Thymus (tissue), 14 donors: ENCODE measurements at places on chromosomes 3 and 15.

GRCh38 chr15:33419701-33420100, 108.9 kb downstream of the RYR3 start:
- no peak for DNase-seq

DNA sequence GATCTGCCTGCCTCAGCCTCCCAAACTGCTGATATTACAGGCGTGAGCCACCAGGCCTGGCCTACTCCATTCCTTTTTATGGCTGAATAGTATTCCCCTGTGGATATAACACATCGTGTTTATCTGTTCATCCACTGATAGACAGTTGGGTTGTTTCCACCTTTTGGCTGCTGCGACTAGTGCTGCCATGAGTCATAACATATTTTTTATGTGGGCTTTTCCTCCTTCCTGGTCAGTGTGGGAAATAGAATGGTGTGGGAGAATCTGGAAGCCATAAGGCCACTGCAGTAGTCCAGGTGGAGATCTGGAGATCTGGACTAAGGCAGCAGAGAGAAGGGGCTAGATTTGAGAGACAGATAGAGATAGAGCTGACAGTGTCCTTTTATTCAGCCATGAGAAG, 16.2 kb downstream of the LCMT2 start:
- no peak for DNase-seq

DNA sequence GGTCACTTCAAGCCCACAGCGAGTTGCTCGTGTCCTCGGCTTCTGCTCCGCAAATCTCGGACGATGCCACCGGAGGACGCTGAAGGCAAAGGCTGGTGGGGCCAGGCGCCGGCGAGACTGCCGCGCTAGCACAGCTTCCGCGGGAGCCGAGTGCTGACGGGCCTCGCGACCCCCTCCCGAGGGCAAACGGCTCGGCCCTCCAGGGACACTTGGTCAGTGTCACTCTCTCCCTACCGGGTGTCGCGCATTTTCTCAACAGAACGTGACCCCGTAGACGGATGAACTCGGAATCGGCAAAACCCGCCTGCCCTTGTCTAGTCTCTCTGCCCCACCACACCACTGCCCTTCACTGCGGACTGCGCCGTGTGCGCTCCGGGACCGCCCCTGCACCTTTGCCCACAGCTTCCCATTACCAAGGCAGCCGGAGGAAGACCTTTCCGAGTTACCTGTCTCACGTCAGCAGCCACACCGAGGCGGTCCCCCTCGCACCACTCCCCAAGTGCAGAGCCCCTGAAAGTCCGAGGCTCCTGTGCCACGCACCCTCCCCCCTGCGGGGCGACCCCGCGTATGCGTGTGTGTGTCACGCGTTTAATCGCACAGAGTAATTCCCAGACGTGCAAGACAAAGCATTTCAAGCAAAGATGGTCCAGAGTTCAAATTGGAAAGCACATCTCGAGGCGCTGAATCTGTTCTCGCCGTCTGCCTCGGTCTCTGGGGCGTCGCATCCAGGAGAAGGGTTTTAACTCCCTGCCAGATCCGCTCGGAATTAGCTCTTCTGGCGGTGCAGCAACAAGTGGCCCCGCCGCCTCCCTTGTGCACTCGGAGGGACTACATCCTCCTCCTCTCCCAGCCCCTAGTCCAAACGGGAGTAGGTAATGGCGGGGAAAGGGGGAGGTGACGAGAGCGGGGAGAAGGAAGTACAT, 245.0 kb upstream of the TOPAZ1 start:
- DNase-seq, result no peak

DNA sequence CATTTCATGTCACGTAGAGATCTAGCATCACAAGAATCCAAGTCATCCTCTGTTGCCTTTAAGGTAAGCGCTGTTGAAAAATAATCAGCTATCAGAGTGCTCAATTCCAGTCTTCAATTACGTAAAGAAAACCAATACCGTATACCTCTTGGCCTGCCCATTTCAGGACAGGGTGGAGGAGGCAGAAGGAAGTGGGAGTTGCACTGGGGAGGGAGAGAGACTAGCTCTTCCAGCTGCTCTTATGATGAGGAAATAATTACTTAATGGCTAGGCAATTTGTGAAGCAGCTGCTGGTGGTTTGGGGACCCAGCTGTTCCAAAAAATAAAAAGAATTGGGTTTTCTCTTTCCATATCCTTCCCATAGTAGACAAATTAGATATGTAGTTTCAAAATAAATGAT, 365.8 kb upstream of the MCTP2 start:
- no peak for DNase-seq

GRCh38 chr3:155065537-155065936, 14.6 kb upstream of the MME start:
- DNase-seq, result no peak

DNA sequence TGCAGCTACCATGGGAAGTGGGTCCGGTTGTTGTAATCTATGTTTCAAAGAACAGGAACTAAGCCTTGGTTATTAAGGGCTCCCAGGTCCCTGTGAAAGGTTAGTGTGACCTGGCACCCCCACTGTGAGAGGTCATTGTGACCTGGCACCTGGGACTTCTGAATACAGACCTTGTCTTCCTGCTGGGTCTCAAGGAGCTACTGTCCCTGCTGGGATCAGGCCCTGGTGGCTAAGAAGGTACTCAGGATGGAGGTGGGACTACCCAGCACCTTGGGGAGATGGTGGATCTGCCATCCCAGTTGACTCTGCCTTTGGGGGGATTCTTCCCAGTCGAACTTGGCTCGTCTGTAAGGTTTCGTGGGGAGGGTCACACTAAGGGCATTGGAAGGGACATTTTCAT, 10.3 kb upstream of the SLCO2A1 start:
- no peak for DNase-seq

DNA sequence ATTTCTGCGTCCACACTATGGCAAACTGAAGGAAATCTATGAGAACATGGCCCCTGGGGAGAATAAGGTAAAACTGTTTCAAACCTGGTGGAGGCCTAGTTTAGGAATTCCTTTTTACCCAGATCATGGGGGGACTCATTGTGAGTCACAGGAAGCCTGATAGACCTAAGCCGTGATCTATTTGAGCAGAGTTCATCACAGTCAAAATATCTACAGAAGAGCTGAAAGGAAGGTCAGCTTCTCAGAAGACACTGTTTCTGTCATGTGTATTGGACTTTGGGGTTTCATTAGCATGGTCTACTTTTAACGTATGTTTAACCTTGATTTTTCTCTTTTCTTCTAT, 1.3 kb downstream of the PSMD2 start:
- DNase-seq, result no peak

- DNase-seq, result no peak
Observed at GRCh38 chr3:172454180-172454579, 5.9 kb upstream of the GHSR start.
